Dermis lymphatic vessel endothelial cell (primary cell): ENCODE measurements at places on chromosomes 5 and 9. TPM values are rescaled to one million over a fixed set of nuclear protein-coding genes. Genes with fewer than 3 reads are reported as not detected.

GFI1B gene
- under 0.01 TPM in 1 of 2 replicates, not detected in the other for total RNA-seq

TMEM215 gene
- total RNA-seq: not detected in 2 replicates

PCDHB5 gene
- 0.43 and 0.87 TPM in 2 replicates for total RNA-seq

SPINK13 gene
- total RNA-seq: not detected in 2 replicates

CEP72 gene
- total RNA-seq: 0.87 and 1.9 TPM in 2 replicates

RPL35 gene
- total RNA-seq: 1,617 and 1,773 TPM in 2 replicates

IL7R gene
- total RNA-seq: 0.26 and 0.65 TPM in 2 replicates

KIF4B gene
- 0.33 and 0.69 TPM in 2 replicates for total RNA-seq

RNF208 gene
- 0.09 and 0.11 TPM in 2 replicates for total RNA-seq

DDX4 gene
- not detected in 2 replicates for total RNA-seq

GABRA6 gene
- not detected in 2 replicates for total RNA-seq

BTNL8 gene
- total RNA-seq: 0.09 and 0.22 TPM in 2 replicates

SUSD3 gene
- total RNA-seq: not detected in 2 replicates

ARAP3 gene
- total RNA-seq: 28.7 and 38.2 TPM in 2 replicates

CLIC3 gene
- not detected in 2 replicates for total RNA-seq

CDH6 gene
- 0.22 TPM in 1 of 2 replicates, not detected in the other for total RNA-seq

MLANA gene
- not detected in 2 replicates for total RNA-seq

BTNL9 gene
- total RNA-seq: 0.11 and 0.60 TPM in 2 replicates

MYOT gene
- total RNA-seq: not detected in 2 replicates

RABL6 gene
- 49.3 and 52.9 TPM in 2 replicates for total RNA-seq

CARD6 gene
- 44.2 and 50.4 TPM in 2 replicates for total RNA-seq

C1QTNF2 gene
- under 0.01 and 0.11 TPM in 2 replicates for total RNA-seq

C5orf24 gene
- 52.7 and 54.7 TPM in 2 replicates for total RNA-seq

ADAMTS2 gene
- 0.26 and 2.1 TPM in 2 replicates for total RNA-seq

WNT8A gene
- total RNA-seq: not detected in 2 replicates
